ENCODE measurements at places on chromosomes 11 and 22.

DNA sequence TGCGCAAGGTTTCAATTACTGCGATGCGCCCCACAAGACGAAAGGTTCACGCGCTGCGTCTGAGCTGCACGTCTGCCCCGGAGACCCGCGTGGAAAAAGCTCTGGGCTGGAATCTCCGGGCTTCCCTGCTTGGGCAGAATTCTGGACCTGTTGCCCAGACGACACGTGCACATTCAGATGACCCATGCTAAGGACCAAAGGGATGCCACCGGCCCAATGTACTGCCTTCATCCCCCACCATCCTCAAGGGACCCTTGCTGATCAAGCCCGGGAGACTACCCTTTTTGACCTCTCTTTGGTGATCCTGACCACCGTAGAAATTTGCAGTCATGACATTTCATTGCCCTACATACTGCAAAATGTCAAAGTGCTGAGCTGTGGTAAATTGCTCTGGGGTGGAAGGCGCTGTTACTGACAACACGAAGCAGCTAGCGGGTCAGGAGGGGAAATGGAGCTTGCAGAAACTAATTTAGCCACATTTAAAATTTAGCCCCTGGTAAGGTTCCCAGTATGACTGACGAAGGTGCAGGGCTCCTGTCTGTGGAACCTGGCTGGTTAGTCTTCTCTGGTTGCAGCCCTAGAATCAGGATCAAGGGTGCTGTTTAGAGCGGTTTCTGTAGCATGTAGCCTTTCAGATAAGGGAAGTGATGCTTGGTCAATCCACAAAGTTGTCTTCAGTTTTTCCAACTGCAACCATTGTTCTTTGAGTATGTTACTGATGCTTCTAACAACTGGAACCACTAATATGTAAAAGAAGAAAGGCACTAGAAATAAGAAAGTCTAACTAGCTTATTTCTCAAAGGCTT is 81.9 kb downstream of the PRR5L start:
- no peak for DNase-seq

- DNase-seq, result peak; percentile 59
These were observed 18.6 kb upstream of the SCARF2 start for GRCh38 chr22:20456064-20456721.

GRCh38 chr11:47524291-47524874 is 28.5 kb downstream of the CELF1 start:
- no peak for DNase-seq

DNA sequence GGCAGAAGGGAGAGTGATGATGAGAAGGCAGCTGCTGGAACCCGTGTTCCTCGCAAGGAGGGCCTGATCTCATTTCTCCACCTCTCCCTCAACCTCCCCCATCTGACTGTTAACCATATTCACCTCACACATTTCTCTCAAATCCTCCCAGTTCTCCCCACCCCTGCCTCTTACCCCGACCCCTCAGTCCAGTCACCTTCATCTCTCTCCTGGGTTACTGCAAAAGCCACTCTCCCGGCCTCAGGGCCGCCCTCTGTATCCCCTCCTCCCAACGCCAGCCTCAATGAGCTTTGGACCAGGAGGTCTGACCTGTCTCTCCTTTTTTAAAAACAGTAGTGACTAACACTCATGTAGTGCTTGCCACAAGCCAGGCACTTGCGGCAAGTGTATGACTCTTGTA is 29.5 kb upstream of the LMO1 start:
- DNase-seq, result no peak

GRCh38 chr11:30938810-30939209 is 352.7 kb upstream of the MPPED2 start:
- no peak for DNase-seq

All from stimulated activated CD4-positive, alpha-beta T cell treated with anti-CD3 and anti-CD28 coated beads, Interleukin-1b, Interleukin-23, amount 100 ng/mL, for 4 hours (primary cell).